Germinal center (tissue), 1 donor: ENCODE measurements at places on chromosomes 11 and 22.

- no peak for DNase-seq
Measured at GRCh38 chr11:92829121-92829520, 140.3 kb upstream of the MTNR1B start.

DNA sequence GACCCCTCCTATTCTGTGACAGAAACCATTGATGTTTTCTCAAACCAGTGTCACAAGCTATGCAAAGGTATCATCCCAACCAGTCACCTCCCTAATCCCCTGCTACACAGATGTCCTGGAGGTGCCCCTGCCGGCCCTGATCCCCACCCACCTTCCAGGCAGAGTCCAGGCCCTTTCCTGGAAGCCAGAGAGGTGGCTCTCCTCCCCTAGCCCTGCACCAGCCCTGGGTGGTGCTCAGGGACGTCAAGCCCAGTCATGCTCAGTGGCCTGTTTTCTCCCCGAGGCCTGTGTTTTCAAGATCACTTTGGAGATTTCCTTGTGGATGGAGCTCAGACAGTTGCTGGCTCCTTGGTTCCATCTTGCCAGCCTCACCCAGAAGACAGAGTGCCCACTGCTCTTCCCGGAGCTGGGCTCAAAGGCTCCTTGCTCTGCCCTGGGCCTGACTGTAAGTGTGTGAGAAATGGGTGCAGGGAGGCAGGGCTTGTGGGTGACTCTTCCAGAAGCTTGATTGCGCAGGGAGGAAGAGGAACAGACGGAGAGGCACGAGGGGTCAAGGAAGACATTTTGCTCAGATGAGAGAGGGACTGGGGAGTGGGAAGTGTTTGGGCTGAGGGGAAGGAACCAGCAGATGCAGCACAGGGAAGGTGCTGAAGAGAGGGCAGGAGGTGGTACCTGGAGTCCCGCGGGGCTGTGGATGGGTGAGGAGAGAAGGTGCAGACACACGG lies 11.3 kb downstream of the P2RY6 start:
- no peak for DNase-seq

GRCh38 chr11:57462597-57462996 lies 2.3 kb downstream of the RTN4RL2 start:
- no peak for DNase-seq

GRCh38 chr22:20225693-20225966 lies 42.5 kb downstream of the RTN4R start:
- no peak for DNase-seq

- DNase-seq: no peak
Measured at GRCh38 chr11:8109675-8110074, 28.7 kb downstream of the TUB start.

DNA sequence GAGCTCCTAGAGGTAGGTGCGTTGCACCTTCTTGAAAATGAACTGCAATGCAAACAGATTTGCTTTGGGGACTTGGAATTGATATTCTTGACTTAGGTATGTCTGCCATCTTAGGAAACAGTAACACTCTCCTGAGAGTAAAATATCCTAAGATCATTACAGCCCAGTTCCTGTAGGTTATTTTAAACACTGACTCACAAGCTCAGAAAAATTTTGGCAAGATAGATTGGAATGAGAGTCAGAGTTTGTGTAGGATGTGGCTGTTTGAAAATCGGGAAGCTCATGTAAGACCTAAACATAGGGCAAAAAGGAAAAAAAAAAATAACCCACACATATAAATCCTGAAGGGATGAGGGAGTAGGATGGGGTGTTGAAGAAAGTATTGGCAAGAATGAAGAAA lies 377.0 kb upstream of the LRRC4C start:
- DNase-seq: no peak

GRCh38 chr11:78860720-78861422 lies 286.2 kb upstream of the NARS2 start:
- DNase-seq: no peak

DNA sequence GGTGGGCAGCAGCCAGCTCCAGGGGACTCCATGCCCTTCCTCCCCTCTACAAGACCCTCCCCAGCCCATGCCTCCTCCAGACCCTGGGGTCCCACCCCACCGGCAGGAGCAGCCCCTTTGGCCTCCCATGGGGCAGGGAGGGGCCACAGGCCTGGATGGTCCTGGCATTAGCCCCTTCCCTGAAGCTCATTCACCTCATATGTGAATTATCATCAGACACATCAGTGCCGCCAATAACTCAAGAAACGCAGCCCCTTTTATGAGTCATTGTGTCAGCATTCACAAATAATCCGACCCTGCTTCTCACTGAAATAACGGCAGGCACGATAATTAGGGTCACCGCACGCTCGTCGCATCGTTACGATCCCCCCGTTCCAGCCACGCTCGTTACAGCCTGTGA lies 124.2 kb downstream of the BRD1 start:
- no peak for DNase-seq

DNA sequence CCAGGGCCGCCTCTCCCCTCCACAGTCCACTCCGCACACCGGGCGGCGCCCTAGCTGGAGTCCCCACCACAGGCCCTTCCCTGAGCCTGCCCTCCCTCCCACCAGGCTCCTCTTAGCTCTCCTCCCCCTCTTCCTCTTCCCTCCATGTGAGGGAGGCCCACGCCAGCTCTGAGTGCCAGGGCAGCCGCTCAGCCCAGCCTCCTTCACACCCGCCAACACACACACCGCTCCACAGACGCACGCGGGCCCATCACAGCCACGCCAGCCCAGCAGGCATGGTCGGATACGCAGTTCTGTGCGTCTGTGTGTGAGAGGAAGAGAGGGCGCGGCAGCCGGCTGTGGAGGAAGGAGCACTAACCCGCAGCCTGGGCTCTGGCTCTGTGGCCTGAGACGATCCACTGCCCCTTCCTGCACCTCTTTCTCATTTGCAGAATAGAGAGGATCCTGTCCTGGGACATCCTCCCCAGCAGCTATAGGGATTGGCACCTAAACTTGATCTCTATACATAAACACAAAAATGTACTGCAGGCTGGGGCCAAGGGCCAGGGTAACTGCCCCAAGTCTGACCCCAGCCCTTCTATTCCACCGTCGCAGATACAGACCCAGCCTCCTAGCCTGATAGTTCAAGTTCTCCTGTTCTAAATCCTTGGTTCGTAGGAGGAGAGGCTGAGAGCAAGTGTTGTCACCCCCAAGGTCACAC lies 3.5 kb downstream of the CHRM4 start:
- DNase-seq: no peak

GRCh38 chr22:42436404-42436803 lies 4.2 kb upstream of the NFAM1 start:
- DNase-seq: no peak

GRCh38 chr11:132844956-132845696 lies 687.2 kb downstream of the OPCML start:
- DNase-seq: no peak

- no peak for DNase-seq
Measured at GRCh38 chr11:134740590-134741261, 328.7 kb upstream of the B3GAT1 start.

GRCh38 chr11:33064866-33065265 lies 25.5 kb downstream of the TCP11L1 start:
- DNase-seq: no peak

GRCh38 chr11:44593251-44593650 lies 27.8 kb downstream of the CD82 start:
- DNase-seq: no peak

GRCh38 chr11:97110376-97110775 lies 720.6 kb downstream of the JRKL start:
- no peak for DNase-seq

- DNase-seq: no peak
Measured at GRCh38 chr22:33562501-33562900, 357.8 kb downstream of the LARGE1 start.

GRCh38 chr22:18114495-18114894 lies 3.9 kb downstream of the TUBA8 start:
- DNase-seq: no peak

DNA sequence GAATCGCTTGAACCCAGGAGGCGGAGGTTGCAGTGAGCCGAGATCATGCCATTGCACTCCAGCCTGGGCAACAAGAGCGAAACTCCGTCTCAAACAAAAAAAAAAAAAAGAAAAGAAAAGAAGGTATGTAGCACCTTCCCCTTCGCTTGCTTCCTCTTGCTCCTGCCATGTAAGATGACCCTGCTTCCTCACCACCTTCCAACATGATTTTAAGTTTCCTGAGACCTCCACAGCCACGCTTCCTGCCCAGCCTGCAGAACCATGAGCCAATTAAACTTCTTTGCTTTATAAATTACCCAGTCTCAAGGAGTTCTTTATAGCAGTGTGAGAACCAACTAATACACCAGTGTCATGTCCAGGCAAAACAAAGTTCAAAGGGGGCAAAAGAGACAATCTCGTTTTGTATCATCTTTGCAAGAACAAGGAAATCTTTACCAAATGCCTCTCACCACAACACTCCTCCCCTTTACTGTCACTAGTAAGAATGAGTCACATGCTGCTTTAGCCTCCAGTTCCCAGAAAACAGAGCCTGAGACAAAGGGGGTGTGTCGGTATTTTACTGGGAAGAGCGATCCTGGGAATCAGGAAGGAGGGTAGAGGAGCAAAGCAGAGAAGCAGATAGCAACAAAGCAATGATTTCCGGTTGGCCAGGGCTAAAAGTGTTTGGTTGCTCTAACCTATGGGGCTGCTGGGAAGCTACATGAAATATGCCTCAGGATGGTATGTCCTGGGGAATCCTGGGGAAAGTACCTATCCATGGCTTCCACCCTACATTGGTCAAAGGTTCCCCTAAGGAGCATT lies 10.5 kb upstream of the MCHR1 start:
- no peak for DNase-seq

DNA sequence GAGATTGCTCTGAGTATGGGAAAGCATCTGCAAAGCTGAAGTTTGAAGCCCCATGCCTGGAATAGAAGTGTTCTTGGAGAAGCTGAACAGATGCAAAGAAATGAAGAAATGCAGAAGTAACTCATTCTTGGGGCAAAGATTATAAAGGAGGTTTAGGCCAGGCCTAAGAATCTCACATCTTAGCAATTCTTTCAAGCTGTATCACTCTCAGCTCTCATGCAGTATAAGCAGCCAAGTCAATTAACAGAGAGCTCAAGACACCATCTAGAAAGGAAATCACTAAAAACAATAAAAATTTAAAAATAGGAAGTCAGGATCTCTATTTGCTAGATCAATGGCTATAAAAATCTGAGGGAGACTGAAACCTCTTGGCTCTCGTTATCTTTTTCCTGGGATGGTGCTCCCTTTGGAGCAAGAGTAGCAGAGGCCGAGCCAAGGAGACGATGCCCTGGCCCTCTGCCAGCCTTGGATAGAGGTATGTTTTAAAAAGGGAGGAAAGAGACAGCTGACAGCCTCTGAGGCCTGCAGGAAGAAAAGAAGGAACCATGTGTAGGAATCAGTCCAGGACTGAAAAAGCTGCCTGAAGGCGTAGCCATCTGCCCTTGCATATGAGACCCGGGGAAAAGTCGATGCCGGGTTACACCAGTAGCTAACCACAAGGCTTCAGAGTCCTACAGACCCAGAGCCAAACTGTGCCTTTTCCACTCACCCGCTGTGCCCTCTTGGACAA lies 229.8 kb downstream of the BLID start:
- DNase-seq: no peak

GRCh38 chr22:25172153-25172552 lies 27.5 kb upstream of the CRYBB3 start:
- no peak for DNase-seq

GRCh38 chr11:72069787-72070251 lies 10.5 kb downstream of the NUMA1 start:
- DNase-seq: no peak

- DNase-seq: no peak
Measured at GRCh38 chr22:21677606-21678443, 12.0 kb downstream of the PPIL2 start.

DNA sequence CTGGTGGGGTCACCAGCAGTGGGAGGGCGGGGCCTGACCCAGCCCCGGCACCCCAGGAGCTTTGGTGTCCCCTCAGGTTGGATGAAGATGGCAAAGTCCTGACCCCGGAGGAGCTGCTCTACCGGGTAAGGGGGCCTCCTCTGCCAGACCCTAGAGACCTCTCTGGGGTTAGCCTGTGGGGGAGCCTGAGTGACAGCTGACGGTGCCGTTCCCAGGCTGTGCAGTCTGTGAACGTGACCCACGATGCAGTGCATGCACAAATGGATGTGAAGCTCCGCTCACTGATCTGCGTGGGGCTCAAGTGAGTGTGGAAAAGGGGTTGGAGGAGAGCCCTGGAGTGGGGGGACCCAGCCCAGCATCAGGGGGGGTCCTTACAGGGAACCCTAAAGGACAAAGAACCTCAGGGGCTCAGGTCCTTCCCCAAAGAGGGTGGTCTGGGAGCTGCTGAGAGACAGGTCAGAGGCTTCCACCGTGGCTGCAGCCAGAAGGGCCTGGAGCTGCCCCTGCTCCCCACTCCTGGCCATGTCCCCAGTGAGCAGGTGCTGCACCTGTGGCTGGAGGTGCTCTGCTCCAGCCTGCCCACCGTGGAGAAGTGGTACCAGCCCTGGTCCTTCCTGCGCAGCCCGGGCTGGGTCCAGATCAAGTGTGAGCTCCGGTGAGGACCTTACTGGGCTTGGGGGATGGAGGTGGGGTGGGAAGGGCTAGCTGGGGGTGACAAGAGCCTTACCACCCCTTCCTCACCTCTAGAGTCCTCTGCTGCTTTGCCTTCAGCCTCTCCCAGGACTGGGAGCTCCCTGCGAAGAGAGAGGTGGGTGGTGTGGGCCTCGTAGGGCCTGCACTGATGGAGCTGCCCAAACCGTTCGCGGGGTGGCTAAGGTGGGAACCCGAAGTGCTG lies 38.6 kb downstream of the SGSM3 start:
- no peak for DNase-seq

- no peak for DNase-seq
Measured at GRCh38 chr11:102791271-102792036, 6.5 kb downstream of the MMP1 start.

GRCh38 chr11:87974797-87975196 lies 200.4 kb downstream of the RAB38 start:
- DNase-seq: no peak

DNA sequence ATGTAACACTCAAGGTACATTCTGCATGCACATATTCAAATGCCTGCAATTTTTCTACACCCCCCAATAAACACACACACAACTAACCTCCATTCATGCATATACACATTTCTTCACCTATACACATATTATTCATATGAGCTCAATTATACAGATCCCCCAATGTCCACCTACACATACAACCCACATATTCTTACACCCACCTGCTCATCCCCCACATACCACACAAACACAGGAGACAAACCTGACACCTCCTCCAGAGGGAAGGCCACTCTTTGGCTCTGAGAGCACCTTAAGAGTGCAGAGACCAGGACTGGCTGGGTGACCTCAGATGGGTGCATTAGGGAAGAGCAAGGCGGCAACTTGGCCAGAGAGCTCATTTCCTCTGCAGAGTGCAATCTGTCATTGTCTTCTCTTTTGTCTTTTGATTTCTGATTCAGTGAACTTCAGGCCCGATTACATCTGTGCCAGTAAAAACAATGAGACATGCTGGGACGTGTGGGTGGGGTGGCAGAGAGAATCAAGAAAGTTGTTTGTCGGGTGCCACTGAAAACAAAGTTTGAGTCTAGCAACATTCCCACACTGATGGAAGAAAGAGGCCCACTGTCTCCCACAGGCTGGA lies 208.4 kb downstream of the NXPE2 start:
- DNase-seq: no peak

DNA sequence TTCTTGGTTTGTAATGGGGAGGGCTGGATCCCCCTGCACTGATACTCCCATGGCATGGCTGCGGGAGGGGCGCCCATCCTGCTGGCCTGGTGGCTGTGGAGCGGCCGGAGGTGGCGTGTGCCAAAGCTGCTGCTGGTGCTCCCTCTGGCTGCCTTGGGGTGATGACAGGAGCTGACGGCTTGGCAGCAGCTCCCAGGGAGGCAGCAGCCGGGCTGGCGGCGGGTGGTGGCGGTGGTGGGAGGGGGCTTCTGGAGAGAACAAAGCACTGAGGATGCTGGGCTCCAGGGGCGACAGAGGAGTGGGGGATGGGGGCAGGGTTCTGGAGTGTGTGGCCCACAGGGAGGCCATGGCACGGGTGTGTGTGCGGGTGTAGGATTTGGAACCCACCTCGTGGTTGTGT lies 11.4 kb upstream of the MPPED1 start:
- no peak for DNase-seq
